ENCODE measurements at places on chromosomes 3 and 15.

- no peak for DNase-seq
Observed at GRCh38 chr15:63045465-63045840, 2.9 kb downstream of the TPM1 start.

- no peak for DNase-seq
Observed at GRCh38 chr3:140097874-140098635, 163.1 kb downstream of the CLSTN2 start.

DNA sequence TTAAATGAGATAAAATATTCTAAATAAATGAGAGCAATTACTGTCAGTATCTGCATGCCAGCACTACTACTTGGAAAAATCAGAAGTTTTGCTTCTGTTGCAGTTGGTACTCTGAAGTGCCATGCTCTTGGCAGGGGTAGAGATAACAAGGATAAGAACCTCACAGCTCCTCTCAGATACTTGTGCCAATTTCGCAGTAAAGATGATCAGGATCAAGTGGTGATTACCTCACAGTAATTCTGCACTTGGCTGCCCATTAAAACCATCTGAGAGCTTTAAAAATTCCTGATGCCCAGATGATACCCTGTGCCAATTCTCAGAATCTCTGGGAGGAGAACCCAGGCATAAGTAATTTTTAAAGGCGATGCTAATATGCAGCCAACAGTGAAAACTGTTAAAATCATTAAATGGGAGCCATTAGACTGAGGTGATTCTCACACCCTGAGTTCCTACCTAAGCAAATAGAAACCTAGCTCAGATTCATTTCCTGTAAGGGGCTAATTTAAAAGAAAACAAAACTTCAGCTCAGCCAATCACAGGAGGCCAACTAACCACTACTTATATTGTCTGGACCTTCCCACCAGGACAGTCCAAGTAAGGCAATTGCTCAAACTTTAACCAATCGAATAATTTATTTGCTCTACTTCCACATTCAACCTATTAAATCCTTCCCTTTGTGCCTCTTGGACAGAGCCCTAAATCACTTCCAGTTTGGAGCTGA lies 171.2 kb downstream of the KCNMB2 start:
- no peak for DNase-seq

GRCh38 chr15:29348336-29348914 lies 78.8 kb upstream of the NSMCE3 start:
- DNase-seq = no peak

All from CD4-positive, alpha-beta T cell treated with Interleukin-4 for 1 hour (primary cell).